ENCODE measurements at places on chromosomes 11 and 22.

- peak; percentile 16 for DNase-seq
These were observed 14.8 kb downstream of the EXT2 start for GRCh38 chr11:44110231-44110679.

DNA sequence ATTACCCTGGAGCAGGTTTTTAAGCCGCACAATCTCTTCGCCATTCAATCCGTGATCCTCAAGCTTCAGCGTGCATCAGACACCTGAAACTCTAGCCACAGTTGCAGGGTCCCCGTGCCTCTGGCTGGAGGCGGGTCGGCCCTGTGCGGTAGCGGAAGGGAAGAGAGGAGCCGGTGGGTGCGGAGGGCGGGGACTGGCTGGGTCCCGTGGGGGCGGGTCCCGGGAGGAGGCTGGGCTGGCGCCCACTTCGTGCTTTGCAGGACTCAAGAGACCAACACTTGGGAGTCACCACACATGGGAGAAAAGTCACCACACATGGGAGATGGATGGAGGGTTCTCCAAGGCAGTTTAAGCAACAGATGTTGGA lies 772 bp downstream of the C22orf15 start:
- no peak for DNase-seq

DNA sequence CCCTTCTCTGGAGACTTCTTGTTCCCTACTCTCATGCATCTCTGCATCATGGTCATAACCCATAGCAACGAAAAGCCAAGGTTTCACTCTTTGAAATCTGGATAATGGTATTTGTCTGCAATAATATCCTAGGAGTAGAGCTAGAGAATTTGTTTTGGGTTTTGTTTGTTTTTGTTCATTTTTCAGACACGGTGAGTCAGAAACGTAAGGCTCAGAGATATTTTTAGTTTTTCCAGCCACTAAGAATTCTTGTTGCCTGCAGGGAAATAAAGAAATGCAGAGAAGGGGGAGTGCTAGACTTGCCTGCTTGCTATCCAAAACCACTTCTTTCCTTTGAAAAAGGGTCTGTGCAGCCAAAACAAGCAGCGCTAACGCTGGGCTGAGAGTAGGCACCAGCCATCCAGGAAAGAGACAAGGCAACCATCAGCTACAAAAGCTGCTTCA lies 26.0 kb downstream of the POU2AF3 start:
- no peak for DNase-seq

DNA sequence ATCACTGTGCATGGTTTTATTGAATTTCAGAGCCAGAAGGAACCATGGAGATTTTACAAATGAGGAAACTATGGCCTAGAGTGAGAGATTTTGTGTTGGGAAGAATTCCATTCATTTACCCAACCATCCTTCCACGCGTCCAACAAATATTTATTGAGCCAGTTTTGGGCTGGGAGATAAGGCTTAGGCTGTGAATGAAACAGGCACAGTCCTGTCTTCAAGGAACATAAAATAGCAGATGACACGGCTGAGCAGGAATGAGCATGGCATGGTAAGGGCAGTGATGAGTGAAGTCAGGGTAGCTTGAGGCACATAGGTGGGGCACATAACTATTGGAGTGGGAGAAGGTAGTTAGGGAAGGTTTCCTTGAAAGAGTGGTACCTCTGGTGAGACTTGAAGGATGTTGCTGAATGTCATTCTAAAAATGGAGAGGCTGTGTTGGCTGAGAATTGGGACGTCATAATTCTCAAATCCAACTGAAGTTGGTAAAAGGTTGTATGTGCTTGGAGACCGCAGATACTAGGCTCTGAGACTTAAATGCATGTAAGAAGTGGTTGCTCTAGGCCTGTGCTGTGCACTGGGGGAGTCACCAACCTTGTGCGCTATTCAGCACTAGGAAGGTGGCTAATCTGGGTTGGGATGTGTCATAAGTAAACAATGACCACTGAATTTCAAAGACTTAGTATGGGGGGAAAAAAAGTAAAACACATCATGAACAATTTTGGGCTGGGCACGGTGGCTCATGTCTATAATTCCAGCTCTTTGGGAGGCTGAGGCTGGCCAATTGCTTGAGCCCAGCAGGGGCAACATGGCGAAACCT lies 51.9 kb downstream of the TEAD1 start:
- DNase-seq, result no peak

- DNase-seq, result no peak
These were observed 42.5 kb downstream of the CERK start for GRCh38 chr22:46695346-46696228.

DNA sequence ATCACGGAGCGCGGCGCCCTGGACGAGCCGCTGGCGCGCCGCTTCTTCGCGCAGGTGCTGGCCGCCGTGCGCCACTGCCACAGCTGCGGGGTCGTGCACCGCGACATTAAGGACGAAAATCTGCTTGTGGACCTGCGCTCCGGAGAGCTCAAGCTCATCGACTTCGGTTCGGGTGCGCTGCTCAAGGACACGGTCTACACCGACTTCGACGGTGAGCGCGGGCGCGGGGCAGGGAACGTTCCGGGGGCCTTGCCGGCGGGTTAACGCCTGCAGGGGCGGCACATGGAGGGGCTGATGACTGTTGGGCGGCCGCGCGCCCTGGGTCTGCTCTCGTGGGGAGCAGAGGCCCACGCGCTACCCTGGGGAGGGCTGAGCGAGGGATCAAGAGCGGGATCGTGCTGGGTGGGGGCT lies 1.0 kb downstream of the PIM3 start:
- DNase-seq, result no peak

DNA sequence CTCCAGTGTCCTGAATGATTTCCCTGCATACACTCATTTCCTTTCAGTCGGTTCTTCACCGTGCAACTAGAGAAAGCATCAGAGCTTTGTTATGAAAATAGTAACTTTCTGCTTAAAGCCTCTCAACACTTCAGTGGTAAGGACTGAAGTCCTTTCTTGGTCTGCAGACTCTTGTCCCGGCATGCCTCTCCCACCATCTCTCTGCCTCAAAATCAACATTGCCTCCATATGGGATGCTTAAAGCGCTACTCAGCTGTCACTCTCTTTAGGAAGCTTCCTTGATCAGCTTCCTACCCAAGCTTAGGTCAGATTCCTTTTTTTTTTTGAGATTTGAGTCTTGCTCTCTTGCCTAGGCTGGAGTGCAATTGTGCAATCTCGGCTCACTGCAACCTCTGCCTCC lies 36.7 kb downstream of the APLP2 start:
- no peak for DNase-seq

DNA sequence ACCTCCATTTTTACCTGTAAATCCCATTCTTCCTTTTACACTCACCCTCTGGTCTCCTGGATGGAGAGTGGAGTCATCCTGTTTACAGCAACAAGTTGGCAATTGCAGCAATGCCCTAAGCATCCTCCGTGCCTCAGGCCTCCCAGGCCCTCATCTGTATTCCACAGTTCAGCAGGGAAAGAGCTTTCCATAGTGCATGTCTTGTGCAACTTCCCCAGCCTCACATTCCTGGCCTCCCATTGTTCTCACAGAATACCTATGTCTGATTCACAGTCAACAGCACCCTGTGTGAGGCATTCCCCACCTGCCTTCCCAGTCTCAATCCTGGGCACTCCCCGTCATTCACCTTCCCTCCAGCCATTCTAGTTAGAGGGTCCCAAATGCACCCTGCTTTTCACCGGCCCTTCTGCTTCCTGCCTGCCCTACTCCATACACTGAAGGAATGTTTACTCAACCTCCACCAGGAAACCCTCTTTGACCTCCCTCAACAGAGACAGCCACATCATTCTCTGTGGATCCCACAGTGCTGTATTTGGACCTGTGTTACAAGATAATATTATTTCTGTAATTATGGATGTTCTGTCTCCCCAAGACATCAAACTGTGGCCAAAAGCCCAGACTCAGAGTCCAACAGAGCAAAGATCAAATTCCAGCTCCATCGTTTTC lies 405.7 kb downstream of the BUD13 start:
- no peak for DNase-seq

DNA sequence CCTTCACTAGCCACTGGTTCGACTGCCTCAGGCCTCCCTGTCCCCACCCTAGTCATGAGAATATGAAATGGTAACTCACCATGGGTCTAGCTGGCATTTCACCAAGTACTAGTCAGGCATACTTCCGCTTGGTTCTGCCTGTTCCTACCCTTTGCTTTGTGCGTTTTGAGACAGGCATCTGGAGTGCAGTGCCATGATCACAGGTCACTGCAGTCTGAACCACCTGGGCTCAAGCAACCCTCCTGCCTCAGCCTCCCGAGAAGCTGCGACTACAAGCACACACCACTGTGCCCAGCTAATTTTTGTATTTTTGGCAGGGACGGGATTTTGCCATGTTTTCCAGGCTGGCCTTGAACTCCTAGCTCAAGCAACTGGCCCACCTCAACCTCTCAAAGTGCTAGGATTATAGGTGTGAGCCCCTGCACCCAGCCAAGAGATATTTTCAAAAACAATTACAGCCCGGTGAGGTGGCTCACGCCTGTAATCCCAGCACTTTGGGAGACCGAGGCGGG lies 14.1 kb downstream of the HRAS start:
- DNase-seq, result no peak

- no peak for DNase-seq
These were observed 4.0 kb downstream of the LRP4 start for GRCh38 chr11:46914363-46914762.

DNA sequence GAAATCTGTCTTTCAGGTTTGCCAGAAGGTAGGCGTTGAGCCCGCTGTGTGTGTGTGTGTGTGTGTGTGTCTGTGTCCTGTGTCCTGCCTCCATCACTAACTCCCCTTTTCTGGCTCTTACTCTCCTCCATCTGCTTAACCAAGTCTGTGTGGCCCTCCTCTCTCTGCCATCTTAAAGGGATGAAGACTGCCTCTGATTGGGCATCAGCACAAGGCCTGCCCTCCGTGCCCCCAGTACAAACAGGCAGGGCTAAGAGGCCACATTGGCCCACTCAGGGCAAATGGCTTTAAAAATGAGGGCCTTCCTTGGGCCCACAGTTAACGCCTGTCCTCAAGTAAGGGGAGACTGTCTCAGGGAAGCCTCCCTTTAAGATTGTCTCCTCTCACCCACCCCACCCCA lies 10.9 kb downstream of the RCOR2 start:
- DNase-seq, result no peak

DNA sequence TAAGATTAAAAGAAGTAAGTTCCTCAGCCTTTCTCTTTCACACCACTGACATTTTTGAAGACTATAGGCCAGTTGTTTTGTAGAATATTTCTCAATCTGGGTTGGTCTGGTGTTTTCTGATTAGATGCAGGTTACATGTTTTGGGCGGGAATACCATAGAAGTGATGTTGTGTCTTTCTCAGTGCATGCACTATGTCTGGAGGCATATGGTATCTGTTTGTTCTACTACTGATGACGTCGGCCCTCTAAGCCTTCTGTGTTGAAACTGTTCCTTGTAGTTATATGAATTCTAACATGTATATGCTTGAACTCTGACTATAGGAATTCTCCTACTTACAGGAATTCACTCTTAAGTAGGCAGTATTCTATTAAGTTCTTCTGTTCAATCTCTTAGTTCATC lies 21.6 kb downstream of the ZFTA start:
- DNase-seq, result no peak

DNA sequence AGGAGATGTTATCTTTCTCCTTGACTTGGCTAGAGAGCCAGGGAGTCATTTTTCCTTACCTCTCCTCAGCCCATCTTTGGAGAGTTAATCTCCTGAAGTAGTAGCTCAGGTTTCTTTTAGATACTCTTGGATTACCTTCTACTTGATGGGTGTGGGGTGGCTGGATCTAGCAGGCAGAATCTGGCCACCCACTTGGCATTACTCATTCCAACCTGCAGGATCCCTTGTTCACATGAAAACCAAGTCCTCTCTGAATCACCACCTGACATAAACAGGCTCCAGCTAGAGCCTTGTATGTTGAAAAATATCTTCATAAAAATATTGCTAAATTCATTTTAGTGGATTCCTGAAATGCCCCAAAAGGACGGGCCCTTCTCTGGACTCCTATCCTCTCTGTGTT lies 250.6 kb upstream of the PLET1 start:
- DNase-seq, result no peak

DNA sequence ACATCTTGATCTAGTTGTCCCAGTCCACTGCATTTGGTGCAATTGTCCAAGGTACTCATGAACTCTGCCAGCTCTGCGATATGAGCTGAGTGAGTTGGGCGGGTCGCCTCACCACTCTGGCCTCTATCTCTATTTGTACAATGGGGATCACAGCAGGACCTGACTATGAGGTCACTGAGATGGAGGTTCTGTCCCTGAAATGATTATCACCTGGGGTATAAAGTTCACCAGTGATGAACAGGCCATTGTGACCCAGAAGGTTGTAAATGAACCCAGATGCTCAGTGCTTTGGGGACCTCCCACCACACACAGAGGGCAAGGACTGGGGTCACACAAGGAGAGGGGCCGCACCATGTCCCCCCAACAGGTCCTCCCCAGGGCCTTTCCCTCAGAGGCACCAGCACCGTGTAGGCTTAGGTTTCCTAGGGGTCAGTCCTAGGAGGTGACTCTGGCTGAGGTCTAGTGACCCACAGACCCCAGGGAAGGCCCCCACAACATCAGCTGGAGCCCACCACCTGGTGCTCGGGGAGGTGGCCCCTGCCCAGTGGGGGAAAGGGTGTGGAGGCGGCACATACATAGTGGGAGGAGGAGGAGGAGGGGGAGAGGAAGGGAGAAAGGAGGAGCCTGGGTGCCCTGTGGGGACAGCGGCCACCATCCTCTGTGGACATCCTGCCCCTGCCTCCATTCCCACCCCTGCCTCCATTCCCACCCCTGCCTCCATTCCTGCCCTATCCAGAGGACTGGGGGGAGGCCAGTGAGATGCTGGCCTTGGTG lies 25.0 kb upstream of the IGLL1 start:
- no peak for DNase-seq

- no peak for DNase-seq
These were observed 2.6 kb downstream of the MRGPRF start for GRCh38 chr11:69010361-69010891.

GRCh38 chr11:85099522-85099921 lies 527.6 kb downstream of the DLG2 start:
- no peak for DNase-seq

GRCh38 chr22:35835998-35836691 lies 118.5 kb downstream of the APOL5 start:
- no peak for DNase-seq

- DNase-seq, result no peak
These were observed at the start of gene NCAM1 for GRCh38 chr11:112961146-112961668. Gene NCAM1 (plus strand): TSS chr11:112961420.

- DNase-seq, result no peak
These were observed 11.1 kb upstream of the KIAA0930 start for GRCh38 chr22:45251825-45252224.

DNA sequence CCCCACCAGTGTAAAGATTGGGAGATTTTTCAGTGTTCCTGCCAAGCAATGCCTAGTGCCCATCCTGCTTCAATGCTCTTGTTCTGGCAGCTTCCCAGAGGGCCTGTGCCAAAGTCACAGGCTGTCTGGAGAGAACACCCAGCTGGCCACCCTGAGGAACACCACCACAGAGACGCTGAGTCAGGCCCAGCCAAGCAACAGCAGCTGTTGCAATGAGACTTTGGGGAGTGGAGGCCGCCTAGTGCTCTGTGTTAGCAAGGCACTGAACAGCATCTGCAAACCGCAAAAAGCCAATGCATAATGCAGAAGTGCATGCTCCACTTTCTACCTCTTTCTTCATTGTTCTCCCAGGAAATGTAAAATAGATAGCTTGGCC lies 168.1 kb downstream of the NXPE2 start:
- DNase-seq, result no peak
